ENCODE measurements at places on chromosomes 1 and 21.

GRCh38 chr1:156838972-156839371 is 19.9 kb downstream of the INSRR start:
- peak; percentile 27 for DNase-seq

- DNase-seq, result no peak
Measured at GRCh38 chr1:159247266-159247665, 42.6 kb downstream of the ACKR1 start.

DNA sequence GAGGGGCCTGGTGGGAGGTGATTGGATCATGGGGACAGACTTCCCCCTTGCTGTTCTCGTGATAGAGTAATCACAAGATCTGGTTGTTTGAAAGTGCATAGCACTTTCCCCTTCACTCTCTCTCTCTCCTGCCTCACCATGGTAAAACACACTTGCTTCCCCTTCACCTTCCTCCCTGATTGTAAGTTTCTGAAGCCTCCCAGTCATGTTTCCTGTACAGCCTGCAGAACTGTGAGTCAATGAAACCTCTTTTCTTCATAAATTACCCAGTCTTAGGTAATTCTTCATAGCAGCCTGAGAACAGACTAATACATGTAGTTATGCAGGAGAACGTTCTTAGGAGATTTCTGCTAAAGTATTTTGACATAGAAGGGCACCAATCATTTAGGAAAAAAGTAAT is 59.9 kb upstream of the FBXO28 start:
- DNase-seq, result no peak

DNA sequence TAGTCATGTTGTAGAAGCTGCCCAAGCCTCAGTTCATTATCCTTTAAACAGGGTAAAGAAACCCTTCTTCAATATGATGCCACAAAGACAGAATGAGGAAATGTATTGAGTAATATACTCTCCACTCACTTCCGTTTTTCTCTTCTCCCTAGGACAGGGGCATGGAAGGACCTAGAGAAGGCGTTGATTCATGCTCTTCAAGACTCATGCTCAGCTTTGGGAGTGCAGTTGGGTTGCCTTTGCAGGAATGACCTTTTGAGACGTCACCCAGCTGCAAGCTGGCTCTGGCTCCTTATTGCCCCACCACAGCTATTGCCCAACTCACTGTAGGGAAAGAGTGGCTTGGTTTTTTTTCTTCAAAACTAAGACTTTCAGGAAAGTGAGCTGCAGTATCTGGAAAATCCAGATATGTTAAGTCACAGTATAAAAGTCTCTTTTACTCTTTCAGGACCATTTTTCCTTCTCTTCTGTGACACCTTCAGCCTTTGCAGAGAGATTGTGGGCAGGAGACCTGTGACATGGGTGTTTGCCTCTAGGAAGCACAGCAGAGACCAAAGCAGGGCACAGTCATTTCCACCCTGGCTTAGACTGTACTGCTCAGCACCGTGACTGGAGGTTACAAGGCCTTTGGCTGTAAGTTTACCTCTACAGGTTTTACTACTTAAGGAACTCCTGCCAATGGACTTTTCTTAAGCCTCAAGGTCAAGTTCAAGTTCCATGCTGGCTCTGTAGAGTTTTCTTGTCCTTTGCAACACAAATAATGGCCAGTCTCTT is 39.5 kb downstream of the XCL2 start:
- no peak for DNase-seq
